Epithelial cell of umbilical artery (primary cell): ENCODE measurements at places on chromosomes 13 and 19. TPM values are rescaled to one million over a fixed set of nuclear protein-coding genes. Genes with fewer than 3 reads are reported as not detected.

Gene TEX29
- not detected in 2 replicates for total RNA-seq

Gene PDX1
- not detected in 2 replicates for total RNA-seq

Gene KLK3
- not detected in 2 replicates for total RNA-seq

Gene TNFRSF19
- total RNA-seq = 0.46 and 0.65 TPM in 2 replicates

Gene KLK4
- total RNA-seq = not detected in 2 replicates

Gene FCGBP
- total RNA-seq = under 0.01 TPM in 1 of 2 replicates, not detected in the other

Gene PRTN3
- not detected in 2 replicates for total RNA-seq

Gene NANOS3
- 1.2 TPM in 1 of 2 replicates, not detected in the other for total RNA-seq

Gene ATP4B
- not detected in 2 replicates for total RNA-seq

Gene DHDH
- not detected in 2 replicates for total RNA-seq

Gene PPP1R13L
- total RNA-seq = 2.9 and 4.2 TPM in 2 replicates

Gene HSPB6
- 0.65 and 3.0 TPM in 2 replicates for total RNA-seq

Gene SHISA2
- total RNA-seq = 14.6 and 50.7 TPM in 2 replicates

Gene APOC4
- not detected in 2 replicates for total RNA-seq

Gene HSD17B14
- total RNA-seq = 5.8 and 13.2 TPM in 2 replicates

Gene LACC1
- total RNA-seq = 7.6 and 7.8 TPM in 2 replicates

Gene SULT2B1
- total RNA-seq = not detected in 2 replicates

Gene ZSCAN4
- total RNA-seq = not detected in 2 replicates

Gene HSH2D
- total RNA-seq = 0.30 TPM in 1 of 2 replicates, not detected in the other

Gene DCT
- not detected in 2 replicates for total RNA-seq

Gene EFNB2
- total RNA-seq = 112 and 192 TPM in 2 replicates

Gene PGLYRP1
- total RNA-seq = not detected in 2 replicates

Gene FFAR3
- total RNA-seq = not detected in 2 replicates

Gene MTUS2
- total RNA-seq = under 0.01 TPM in 1 of 2 replicates, not detected in the other

Gene ZNF71
- total RNA-seq = 7.3 and 9.4 TPM in 2 replicates

Gene BCAM
- 10.0 and 19.8 TPM in 2 replicates for total RNA-seq

Gene ZNF99
- not detected in 2 replicates for total RNA-seq

Gene TMEM150B
- not detected in 2 replicates for total RNA-seq

Gene NLRP9
- not detected in 2 replicates for total RNA-seq

Gene ELSPBP1
- total RNA-seq = not detected in 2 replicates

Gene CHAF1A
- total RNA-seq = 11.7 and 20.4 TPM in 2 replicates

Gene ZNF573
- 3.9 and 5.9 TPM in 2 replicates for total RNA-seq

Gene SHD
- total RNA-seq = not detected in 2 replicates

Gene MYO1F
- total RNA-seq = 0.15 TPM in 1 of 2 replicates, not detected in the other

Gene MBD3L3
- total RNA-seq = not detected in 2 replicates
